ENCODE measurements at places on chromosomes 16 and 17. TPM values are rescaled to one million over a fixed set of nuclear protein-coding genes. Genes with fewer than 3 reads are reported as not detected.

- H3K4me1 ChIP-seq: peaks cover under 1% of the 10 kb centered on the region
- no peaks in the 10 kb centered on the region for H3K36me3 ChIP-seq
- no peak overlapping the region for H3K4me3 ChIP-seq
- no peak overlapping the region for H3K27ac ChIP-seq
- no peaks in the 10 kb centered on the region for H3K27me3 ChIP-seq
Observed at GRCh38 chr17:76359375-76359774, 5.7 kb upstream of the PRPSAP1 start.

DNA sequence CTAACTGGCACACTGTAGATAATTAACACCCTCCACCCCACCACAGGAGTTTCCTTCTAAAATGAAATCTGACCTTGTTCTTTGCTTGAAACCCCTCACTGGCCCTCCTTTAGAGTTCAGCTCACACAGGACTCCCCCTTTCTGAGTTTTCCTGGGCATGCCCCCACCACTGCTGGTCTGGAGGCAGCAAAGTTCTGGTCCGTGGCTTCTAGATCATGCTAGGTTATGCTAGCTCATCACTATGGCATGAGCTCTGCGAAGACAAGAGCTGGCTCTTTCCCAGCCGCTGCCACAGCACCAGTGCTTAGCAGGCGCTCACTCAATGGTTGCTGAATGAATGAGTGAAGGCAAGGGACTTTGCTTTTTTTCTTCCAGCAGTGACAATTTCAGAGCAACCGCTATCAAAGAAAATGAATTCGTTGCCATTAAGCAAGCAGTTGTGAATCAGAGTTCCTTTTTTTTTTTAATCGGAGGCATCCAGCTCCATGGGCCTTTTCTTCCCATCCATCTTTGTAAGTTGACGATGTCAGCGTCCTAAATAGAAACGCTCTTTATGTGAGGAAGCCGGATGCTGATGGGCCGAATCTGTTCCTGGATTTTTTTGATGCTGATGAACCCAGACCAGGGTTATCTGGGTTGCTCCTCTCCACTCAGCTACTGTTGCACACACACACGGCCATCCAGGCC, 80.8 kb upstream of the NOL11 start:
- no peak overlapping the region for H3K27ac ChIP-seq
- no peaks in the 10 kb centered on the region for H3K36me3 ChIP-seq
- H3K4me1 ChIP-seq: no peaks in the 10 kb centered on the region
- DNase-seq: no peak
- H3K27me3 ChIP-seq: no peaks in the 10 kb centered on the region

TNS4 gene
- total RNA-seq: not detected

WNT9B gene
- total RNA-seq: not detected

DNA sequence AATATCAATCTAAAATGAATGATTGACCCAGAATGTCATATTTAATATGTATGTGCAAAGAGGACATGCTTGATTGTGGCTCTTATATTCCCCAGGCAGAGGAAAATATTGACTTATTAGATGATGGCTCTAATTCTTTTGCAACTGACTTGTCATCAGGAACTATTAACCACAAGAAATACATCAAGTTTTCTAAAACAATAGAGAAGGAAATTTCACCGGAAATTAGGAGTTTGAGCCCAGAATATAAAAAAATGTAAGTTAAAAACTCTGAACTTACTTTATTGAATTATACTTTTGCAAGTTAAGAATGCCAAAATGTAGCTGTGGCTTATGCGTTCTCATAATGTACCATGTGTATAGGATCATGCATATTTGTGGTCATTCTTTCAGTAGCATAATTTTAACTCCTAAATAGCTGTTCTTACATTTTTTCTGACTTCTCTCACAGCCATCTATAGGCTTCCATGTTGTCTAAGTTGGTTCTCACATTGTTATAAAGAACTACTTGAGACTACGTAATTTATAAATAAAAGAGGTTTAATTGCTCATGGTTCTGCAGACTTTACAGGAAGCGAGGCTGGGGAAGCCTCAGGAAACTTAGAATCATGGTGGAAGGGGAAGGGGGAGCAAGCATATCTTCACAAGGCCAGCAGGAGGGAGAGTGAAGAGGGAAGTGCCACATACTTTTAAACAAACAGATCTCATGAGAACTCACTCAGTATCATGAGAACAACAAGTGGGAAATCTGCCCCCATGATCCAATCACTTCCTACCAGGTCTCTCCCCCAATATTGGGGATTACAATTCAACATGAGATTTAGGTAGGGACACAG, 11.6 kb downstream of the EFCAB13 start:
- no peaks in the 10 kb centered on the region for H3K27me3 ChIP-seq
- H3K4me1 ChIP-seq: no peaks in the 10 kb centered on the region
- no peak overlapping the region for H3K4me3 ChIP-seq
- DNase-seq: no peak
- H3K27ac ChIP-seq: no peak overlapping the region
- peaks cover 39% of the 10 kb centered on the region for H3K36me3 ChIP-seq

CDRT15 gene
- total RNA-seq: not detected

DNA sequence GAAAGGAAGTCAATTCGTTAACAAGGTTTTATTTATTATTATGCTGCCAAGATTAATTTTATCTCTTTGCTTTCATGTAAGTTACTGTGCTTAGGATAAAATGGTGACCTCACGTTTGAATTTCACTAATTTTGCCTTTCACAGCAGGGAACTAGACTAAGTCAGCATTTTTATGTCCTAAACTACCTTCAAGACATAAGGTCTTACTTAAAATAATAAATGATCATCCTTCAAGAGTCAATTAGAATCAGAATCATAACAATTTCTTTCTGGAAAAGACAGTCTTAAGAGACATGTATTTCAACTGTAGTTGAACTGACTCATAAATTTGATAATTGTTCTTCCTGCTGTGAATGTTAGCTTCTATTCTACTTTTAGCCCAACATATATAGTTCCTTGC, 893.8 kb downstream of the KCNJ2 start:
- no peak for DNase-seq
- no peaks in the 10 kb centered on the region for H3K36me3 ChIP-seq
- H3K27ac ChIP-seq: no peak overlapping the region
- H3K4me1 ChIP-seq: no peaks in the 10 kb centered on the region
- no peaks in the 10 kb centered on the region for H3K27me3 ChIP-seq

FAM234A gene
- 44.5 TPM for total RNA-seq

ITGAX gene
- total RNA-seq: 51.7 TPM

DNA sequence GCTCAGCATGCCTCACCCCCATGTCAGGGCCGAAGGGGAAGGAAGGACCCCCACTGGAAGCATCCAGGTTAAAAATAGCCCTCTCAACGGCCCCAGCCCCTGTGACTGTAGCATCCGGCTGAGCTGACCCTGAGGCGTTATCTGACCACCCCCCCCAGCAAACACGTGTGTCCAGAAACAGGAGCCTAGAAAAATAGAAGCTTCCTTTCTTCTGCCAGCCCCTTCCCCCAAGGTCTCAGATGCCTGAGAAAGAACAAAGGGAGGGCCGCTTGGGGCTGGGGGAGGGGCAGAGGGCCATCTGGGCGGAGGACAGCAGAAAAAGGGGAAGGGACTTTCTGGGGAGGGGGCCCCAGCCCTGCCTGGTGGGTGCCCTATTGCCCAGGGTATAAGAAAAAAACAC, 55.8 kb downstream of the ACTG1 start:
- DNase-seq: no peak
- peaks cover 27% of the 10 kb centered on the region for H3K27me3 ChIP-seq
- H3K4me1 ChIP-seq: peaks cover 37% of the 10 kb centered on the region
- no peak overlapping the region for H3K27ac ChIP-seq

GRCh38 chr16:31135535-31136286, at the start of gene PRSS8:
Gene PRSS8 (minus strand): TSS chr16:31135727. CDS start chr16:31135498, 229 bp downstream.
- peaks cover 19% of the 10 kb centered on the region for H3K36me3 ChIP-seq
- H3K27ac ChIP-seq: no peak within 1 kb of the TSS

- no peak overlapping the region for H3K4me3 ChIP-seq
- H3K27me3 ChIP-seq: peaks cover 5% of the 10 kb centered on the region
- H3K36me3 ChIP-seq: no peaks in the 10 kb centered on the region
- no peak for DNase-seq
- H3K4me1 ChIP-seq: peaks cover 4% of the 10 kb centered on the region
Observed at GRCh38 chr17:57880086-57880456, 30.2 kb upstream of the MRPS23 start.

GRCh38 chr16:24571096-24571495, 31.7 kb downstream of the RBBP6 start:
- H3K4me1 ChIP-seq: no peaks in the 10 kb centered on the region
- peaks cover 30% of the 10 kb centered on the region for H3K36me3 ChIP-seq
- no peak overlapping the region for H3K4me3 ChIP-seq

DNA sequence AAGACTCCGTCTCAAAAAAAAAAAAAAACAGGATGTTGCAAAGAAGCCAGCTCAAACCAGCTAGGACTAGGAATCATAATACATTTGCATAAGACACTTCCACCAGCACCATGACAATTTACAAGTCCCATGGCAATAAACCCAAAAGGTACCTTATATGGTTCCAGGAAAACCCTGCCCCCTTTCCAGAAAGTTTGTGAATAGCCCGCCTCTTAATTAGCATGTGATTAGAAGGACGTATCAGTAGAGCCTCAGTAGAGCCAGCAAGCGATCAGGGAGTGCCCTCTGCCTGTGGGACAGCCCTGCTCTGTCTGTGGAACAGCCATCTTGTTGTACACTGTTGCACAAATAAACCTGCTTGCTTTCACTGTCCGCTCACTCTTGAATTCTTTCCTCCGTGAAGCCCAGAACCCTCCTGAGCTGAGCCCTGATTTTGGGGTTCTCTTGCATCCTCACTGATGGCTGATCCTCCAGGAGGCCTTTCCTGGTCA, 14.0 kb downstream of the NUPR1 start:
- H3K36me3 ChIP-seq: no peaks in the 10 kb centered on the region
- no peaks in the 10 kb centered on the region for H3K27me3 ChIP-seq
- no peak overlapping the region for H3K4me3 ChIP-seq
- DNase-seq: no peak
- no peak overlapping the region for H3K27ac ChIP-seq
